Lung (tissue), 17 donors: ENCODE measurements at places on chromosomes 5 and 9. TPM values are rescaled to one million over a fixed set of nuclear protein-coding genes. Genes with fewer than 3 reads are reported as not detected.

The NR5A1 gene
- total RNA-seq = 0.09 TPM

The SLIT3 gene
- 33.0 TPM for total RNA-seq

The UNC13B gene
- total RNA-seq = 102 TPM

The CCL21 gene
- 67.3 TPM for total RNA-seq

The ASPN gene
- total RNA-seq = 18.9 TPM

The SLC6A19 gene
- total RNA-seq = not detected

GRCh38 chr5:11239261-11240015, 478.4 kb upstream of the DAP start:
- DNase-seq = no peak

DNA sequence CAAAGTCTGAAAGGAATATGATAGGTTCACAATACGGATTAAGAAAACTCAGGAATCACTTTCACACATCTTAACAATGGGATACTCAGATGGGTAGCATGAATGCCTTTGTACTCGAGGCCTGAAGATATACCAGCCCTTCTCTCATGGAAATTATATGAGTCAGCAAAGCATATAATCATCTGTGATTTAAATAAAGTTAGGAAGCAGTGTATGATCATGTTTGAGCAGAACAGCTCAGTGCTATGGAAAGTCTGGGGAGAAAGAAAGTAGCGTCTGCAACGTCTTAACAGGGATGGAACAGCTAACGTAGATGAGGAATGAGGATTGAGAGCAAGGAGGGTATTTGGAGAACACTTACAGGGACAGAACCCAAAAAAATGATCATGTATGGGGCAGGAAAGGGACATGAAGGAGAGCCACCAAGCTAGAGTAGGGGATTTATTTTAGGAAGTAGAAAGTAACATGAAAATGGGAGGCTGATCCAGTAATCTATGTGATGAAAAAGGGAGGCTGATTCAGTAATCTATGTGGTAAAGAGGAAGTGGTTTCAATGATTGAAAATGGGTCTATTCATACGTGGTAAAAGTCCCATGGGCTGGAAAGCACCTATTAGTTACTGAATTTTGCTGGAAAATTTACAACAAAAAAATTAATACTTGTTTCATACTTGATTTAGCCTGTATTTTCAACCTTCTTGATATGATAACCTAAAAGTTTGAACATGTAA, 85.9 kb downstream of the GNA14 start:
- no peak for DNase-seq

DNA sequence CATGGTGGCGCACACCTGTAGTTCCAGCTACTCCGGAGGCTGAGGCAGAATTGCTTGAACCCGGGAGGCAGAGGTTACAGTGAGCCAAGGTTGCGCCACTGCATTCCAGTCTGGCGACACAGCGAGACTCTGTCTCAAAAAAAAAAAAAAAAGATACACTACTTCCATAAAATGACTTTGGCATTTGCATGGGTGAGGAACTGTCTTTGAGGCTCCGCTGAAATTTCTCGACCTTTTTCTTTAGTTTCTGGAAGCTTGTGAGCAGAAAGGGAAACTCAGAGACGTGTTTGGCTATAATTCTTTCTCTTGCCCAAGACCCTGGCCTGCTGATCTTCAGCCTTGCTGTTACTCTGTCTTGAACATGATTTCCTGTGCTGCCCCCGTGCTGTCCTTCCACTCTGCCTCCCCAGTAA, 37.3 kb downstream of the SPIN1 start:
- DNase-seq = peak; percentile 49

- DNase-seq = no peak
These were observed 694 bp upstream of the PHPT1 start for GRCh38 chr9:136848393-136849037.

DNA sequence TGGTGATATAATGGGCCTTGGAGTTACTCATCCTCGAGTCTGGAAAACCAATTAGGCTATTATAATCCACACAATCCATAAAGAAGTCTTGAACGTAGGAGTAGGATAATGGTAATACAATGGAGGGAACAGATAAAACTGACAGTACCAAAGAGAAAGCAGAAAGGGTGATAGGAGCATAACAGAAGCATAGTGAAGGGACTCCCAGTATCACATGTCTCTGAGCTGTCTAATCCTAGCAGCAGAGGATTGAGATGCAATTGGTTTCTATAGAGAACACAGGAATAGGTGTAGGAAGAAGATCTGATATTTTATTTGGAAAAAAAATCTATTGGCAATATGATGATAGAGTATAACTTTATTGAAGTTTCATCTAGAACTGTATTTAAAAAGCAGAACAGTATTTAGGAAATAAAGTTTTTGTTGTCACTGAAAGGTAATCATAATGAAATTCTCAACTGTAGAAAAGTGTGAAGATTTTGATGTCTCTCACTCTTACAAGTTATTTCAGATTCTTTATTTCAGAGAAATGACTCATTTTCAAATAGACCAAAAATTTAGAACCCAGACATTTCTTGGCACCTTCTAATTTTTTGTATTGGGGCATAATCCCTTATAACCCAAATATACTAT, 25.4 kb downstream of the SRFBP1 start:
- DNase-seq = no peak

DNA sequence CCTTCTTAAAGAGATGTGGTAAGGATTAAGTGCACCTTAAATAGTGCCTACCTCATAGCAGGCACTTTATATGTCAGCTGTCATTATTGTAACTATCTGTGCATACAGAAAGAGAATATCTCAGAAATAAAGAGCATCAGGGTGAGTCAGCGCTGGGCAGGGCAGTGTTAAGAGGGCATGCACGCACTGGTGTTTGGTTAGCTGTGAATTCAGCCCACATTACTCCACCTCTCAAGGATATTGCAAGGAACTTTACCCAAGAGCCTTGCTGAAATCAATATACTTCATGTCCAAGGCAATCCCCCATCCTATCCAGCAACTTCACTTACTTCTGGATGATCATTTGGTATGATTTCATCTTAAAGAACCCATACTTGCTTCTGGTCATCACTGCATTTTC, 300.9 kb downstream of the NTRK2 start:
- no peak for DNase-seq
